ENCODE measurements at places on chromosomes 7 and 10. TPM values are rescaled to one million over a fixed set of nuclear protein-coding genes. Genes with fewer than 3 reads are reported as not detected.

- no peak for DNase-seq
Measured at GRCh38 chr7:63029207-63029522, 969.5 kb upstream of the ZNF722 start.

- DNase-seq: no peak
Measured at GRCh38 chr10:129911451-129912165, 52.5 kb downstream of the EBF3 start.

Gene ANK3
- polyA plus RNA-seq: 0.55 TPM

Gene CFAP58
- 0.57 TPM for polyA plus RNA-seq

DNA sequence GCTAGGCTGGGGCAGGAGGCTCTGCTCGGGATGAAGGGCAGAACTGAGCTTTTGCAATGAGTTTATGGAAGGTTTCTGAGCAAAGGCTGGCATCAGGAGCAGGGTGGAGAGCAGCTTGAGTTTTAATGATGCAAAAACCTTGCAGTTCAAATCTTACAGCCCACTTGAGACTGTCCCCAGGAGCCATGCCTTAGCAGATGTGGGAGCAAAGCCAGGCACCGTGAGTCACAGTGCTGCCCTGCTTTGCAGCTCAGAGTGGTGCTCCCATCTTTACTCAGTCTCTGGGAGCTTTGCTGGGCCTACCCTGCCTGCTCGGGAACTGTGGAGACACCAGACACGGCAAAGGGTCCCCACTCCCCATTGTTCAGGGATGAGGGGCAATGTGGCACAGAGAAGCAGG lies 122.4 kb upstream of the NPS start:
- DNase-seq: peak; percentile 19

Measured in IMR-90 (cell line).